NCI-H1105 treated with DMSO at 0.1 percent for 48 hours (cell line): ENCODE measurements at places on chromosomes 11 and 22.

DNA sequence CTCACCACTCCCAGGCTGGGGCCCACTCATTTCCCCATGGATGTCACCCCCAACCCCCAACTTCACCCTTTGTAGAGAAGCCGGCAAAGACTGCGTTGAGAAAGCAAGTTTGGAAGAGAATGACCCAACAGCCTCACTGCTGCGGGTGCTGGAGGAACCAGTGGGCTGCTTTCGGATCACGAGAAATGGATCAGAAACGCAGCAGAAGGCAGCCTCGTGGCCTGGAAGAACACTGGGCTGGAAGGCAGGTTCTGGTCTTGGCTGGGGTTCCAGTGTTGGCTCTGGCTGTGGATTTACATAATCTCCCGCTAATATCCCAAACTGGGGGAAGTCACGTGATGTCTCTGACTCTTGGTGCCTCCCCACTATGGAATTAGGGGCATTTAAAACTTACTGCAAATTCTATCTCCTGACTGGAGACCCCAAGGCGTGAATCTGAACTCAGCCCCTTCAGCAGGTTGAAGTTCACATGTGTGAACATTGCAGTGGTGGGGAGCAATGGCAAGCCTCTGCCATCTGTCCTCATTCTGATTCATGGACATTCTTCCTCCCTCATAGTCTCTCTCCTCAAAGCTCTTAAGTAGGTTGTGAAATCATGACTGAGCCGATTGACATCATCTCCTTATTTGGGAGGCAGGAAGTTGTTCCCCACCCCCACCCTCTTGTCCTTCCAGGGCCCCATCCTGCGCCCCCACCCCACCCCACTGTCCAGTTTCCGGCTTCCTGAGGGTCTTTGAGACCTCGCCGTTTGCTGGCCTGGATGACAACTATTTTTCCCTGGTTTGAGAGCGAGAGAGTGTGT is 37.0 kb upstream of the TIMP3 start:
- no peak for DNase-seq

GRCh38 chr11:65433657-65434056 is 11.1 kb downstream of the NEAT1 start:
- DNase-seq, result no peak

GRCh38 chr11:2998073-2998850 is 6.1 kb upstream of the NAP1L4 start:
- no peak for DNase-seq

DNA sequence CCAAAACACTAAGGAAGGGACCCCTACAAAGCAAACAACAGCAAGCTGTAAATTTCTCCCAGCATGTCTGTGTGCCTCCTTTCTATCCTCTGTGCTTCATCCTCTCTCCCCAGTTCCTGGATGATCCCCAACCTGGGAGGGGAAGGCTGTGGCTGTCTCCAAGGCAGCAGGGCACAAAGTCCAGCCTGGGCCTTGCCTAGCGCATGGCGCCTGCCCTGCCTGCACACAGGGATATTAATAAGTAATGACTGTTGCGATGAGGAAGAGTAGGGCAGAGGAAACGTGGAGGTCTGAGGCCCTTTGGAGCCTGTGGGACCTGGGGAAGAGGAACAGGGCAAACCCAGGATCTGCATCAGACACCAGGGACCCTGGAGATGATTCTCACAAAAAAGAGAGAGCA is 2.0 kb downstream of the USH1C start:
- no peak for DNase-seq

- DNase-seq, result no peak
Observed at GRCh38 chr11:370070-370941, 1.0 kb downstream of the B4GALNT4 start.

GRCh38 chr22:26476705-26477340 is 6.8 kb downstream of the HPS4 start:
- no peak for DNase-seq

DNA sequence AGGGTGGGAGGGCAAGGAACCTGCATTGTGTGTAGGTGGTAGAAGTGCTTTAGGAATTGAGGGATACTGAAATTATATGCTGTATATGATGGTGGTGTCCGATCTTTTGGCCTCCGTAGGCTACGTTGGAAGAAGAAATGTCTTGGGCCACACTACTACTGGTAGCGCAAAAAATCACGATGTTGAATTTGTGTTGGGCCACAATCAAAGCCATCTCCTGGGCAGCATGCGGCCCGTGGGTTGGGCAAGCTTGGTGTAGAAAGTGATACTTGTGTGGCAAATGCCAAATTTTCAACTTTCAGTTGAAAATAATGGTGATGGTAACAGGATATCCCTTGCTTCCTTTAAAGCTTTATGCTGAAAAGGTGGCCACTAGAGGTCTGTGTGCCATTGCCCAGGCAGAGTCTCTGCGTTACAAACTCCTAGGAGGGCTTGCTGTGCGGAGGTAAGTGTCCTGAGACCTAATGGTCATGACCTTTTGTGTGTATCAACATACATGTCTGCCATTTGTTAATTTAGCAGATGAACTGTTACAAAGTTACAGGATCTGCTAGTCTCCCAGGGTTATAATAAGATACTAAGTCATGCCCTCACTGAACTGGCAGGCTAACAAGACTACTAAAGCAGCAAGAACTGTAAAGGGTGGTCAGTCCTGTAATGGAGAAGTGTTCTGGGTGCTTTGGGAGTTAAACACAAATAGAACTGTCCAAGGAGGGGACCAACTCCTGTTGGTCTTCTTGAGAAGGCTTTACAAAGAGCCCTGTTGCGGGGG is 2.9 kb downstream of the RPS3 start:
- DNase-seq, result no peak

GRCh38 chr22:19109198-19110063 is 12.8 kb downstream of the DGCR2 start:
- DNase-seq, result no peak

DNA sequence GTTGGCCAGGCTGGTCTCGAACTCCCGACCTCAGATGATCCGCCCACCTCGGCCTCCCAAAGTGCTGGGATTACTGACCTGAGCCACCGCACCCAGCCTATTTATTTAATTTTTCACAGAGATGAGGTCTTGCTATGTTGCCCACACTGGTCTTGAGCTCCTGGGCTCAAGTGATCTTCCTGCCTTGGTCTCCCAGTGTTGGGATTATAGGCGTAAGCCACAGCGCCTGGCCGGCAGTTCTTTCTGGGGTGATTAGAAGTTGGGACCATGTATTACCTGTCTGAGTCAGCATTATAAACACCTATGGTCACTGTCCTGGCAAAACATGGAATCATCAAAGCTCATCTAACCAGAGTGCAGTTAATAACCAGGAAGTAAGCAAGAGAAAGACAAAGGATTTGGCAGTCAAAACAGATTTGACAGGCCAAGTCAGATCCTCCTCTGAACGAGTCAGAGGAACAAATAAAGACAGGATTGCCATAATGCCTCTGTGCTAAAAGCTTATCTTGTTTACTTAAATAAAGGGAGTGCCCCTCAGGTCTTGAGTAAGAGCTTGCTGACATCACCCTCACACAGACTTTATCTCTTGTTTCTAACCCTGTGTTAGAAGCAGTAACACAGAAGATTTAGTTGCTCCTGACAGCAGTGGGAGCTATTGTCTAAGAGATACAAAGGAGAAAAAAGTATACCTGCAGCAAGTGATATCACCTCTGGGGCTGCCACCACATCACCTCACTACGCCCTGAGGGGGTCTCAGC is 3.7 kb downstream of the SERPIND1 start:
- DNase-seq, result peak; percentile 10
